Fibroblast of lung (primary cell): ENCODE measurements at places on chromosomes 5 and 9. TPM values are rescaled to one million over a fixed set of nuclear protein-coding genes. Genes with fewer than 3 reads are reported as not detected.
A peak's percentile ranks its signal among the peaks of the same experiment; 100 is the strongest.

The DMGDH gene
- total RNA-seq, result 7.7 and 7.9 TPM in 2 replicates

The SUSD3 gene
- total RNA-seq, result 2.8 and 4.6 TPM in 2 replicates

The KIF4B gene
- total RNA-seq, result under 0.01 TPM in 2 replicates

GRCh38 chr5:149162401-149163084, 21.2 kb downstream of the ABLIM3 start:
- no peak overlapping the region for H3K4me3 ChIP-seq
- peaks cover 7% of the 10 kb centered on the region for H3K4me1 ChIP-seq
- no peak overlapping the region for H3K27ac ChIP-seq
- H3K27me3 ChIP-seq, result no peaks in the 10 kb centered on the region
- peak; percentile 42 for DNase-seq

- no peak overlapping the region for H3K27ac ChIP-seq
- H3K4me3 ChIP-seq, result no peak overlapping the region
- H3K4me1 ChIP-seq, result no peaks in the 10 kb centered on the region
These were observed 59.7 kb upstream of the TRPC7 start for GRCh38 chr5:136424835-136425584.

DNA sequence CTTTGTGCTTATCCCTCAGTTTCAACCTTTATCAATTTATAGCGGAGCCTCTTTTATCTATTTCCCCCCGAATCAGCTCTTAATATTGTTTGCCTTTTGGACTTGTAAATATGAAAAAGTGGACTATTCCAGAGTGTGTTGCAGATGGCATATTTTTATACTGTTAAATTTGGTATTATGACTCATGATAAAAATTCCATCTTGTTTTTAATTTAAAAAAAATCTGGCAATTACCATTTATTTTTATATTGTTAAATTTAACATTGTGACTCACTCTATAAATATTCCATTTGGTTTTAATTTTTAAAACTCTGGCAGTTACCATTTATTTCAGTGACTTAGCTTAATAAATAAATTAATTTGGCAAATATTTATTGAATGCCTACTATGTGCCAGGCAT, 37.5 kb downstream of the RBM27 start:
- H3K27me3 ChIP-seq, result no peaks in the 10 kb centered on the region
- no peak overlapping the region for H3K4me3 ChIP-seq
